ENCODE measurements at places on chromosomes 11 and 22.

DNA sequence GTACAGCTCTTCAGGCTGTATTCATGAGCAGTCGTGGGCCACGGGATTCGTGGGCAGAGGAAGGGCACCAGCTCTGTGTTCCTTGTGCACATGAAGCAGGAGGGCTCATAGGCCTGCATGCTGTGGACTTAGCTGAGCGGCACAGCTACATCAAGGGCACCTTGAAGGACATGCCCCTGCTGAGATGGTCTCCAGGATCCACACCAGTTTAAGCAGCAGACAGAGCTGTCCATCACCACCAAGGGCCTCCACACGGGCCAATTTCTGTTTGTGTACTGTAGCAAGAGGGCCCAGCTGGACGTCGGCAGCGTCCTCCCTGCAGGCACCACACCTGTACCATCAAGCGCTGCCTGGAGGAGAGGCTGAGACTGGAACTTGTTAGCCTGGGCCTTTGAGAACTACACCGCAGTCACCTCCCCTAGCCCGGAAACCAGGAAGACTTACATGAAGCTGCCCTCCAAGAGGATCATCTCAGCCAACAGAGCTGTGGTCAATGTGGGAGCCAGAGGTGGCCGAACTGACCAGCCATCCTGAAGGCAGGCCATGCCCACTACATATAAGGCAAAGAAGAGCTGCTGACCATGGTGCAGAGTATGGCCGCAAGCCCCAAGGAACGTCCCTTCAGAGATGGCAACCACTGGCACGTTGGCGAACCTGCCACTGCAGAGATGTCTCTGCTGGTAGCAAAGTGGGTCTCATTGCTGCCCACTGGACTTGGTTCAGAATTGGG lies 32.7 kb upstream of the GNB1L start:
- no peak for DNase-seq

DNA sequence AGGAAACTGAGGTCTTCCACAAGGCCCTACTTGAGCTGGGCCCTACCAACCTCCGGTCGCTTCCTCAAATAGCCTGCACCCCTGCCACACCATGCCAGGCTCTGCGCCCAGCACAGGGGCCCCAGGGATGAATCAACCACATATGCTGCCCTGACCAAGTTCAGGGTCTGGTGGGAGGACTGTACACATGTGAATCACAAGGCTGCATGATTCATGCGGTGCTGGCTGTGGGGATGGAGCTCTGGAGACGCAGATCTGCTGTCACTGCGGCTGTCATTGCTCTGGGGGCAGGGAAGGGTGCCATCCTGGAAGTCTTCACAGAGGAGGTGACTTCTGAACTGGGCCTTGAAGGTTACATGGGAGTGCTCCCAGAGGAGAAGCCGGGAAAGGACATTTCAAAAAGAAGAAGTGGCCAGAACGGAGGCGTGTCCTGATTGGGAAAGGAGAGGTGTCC lies 21.5 kb downstream of the CYTH4 start:
- DNase-seq: no peak

GRCh38 chr22:27487600-27488452 lies 313.7 kb downstream of the MN1 start:
- no peak for DNase-seq

DNA sequence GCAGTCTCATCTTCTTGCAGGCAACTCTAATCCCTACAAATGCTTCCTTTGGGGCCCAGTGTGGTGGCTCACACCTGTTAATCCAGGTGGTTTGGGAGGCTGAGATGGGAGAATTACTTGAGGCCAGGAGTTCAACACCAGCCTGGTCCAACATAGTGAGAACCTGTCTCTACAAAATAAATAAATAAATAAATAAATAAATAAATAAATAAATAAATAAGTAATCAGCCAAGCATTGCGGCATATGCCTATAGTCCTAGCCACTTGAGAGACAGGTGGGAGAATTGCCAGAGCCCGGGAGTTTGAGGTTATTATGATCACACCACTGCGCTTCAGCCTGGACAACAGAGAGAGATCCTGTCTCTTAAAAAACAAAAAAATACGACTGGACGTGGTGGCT lies 34.1 kb upstream of the RRAS2 start:
- DNase-seq: no peak

- no peak for DNase-seq
Observed at GRCh38 chr11:4466131-4466870, 16.1 kb upstream of the OR52K1 start.

DNA sequence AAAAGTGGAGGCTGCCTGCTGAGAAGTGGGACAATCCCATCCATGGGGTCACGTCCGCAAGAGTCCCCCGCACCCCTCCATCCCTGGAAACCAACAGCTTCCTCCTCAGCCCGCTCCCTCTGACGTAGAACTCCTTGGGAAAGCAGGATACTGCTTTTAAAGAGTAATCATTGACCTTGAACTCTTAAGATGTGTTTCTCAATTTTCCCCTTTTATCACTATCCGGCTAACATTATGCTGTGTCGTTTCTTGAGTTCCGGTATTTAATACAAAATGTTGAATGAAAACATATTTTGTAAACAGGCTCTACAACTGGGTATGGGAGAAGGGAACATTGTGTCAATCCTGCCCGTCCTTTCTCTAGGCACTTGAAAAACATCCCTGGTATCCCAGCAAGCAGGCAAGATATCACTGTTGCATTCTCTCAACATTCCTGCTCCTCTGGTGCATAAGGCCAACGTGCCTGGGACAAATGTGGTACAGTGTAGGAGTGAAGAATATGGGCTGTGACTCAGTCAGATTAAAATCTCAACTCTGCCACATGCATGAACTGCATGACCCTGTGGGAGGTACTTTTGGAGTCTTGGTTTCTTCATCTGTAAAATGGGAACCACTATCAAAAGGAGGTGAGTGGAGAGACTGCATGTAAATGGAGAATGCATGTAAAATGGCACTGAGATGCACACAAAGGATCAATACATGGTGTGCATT lies 52.8 kb downstream of the WT1 start:
- no peak for DNase-seq

- DNase-seq: no peak
Observed at GRCh38 chr11:19679952-19680828, 32.4 kb upstream of the NAV2 start.

DNA sequence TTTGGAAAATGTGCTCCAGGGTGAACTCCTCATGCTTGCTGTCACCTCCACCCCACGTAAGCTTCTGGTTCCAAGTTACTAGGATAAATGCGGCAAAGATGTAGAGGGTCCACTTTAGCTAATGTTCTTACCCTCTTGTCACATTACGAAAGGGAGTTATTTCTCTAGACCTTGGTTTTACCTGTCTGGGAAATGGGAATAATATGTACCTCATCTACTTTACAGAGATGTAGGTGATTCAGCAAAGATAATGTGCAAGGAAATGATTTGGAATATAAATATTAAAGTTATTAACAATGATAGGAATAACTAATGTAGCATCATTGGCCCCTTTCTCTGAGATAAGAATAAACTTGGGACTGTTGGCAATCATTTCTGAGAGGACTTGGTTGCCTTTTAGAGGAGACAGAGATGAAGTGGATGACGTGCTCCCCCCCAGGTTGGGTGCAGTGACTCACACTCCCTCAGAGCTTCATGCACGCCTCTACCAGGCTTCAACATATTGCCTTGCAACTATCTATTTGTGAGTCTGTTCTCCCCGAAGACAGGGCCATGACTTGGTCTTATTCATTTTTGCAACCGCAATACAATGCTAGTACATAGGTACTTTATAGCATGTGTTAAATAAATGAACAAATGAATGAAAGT lies 97.1 kb downstream of the ME3 start:
- no peak for DNase-seq

DNA sequence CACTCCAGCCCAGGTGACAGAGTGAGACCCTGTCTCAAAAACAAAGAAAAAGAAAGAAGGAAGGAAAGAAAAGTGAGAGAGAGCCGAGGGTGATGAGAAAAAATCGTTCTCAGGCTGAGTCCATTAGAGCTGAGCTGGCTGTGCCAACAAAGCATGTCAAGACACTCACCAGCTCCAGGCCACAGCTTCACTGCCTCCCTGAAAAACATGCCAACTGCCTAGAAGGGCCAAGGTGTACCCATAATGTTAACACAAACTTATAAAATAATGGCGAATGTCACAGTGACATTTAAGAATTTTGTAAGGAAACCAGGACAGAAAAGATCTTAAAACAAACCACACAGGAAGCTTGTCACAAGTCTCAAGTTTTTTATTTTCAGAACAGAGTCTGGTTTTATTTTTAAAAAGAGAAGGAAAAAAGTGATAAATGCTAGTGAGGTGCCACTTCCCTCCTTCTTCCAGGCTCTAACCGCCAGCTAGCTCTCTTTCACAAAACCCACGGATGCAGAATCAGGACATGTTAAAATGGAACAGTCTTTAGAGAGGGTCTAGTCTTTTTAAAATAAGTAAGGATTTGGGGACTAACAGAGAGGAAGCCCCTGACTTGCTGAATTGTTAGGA lies 5.1 kb downstream of the TMEM121B start:
- DNase-seq: no peak

GRCh38 chr22:37545703-37546436 lies 14.4 kb upstream of the CDC42EP1 start:
- DNase-seq: no peak

DNA sequence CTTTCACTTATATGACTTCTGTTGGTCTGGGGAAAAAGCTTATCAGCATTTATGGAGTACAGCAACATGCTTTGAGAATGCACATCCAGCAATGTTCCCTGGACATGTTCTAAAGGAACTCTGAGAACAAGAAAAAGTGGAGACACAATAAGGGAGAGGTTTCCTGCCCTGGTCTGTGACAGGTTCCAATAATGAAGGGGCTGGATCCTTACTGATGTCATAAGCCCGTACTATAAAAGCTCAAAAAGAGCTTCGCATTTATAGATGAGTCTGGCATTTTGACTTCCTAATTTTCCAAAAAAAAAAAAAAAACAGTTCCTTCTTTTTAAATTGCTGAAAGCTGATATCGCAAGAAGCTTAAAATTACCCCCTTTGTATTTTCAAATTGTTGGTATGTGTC lies 129.1 kb downstream of the MPPED2 start:
- DNase-seq: no peak

Data from activated T-helper 1 cell treated with anti-CD3 and anti-CD28 coated beads, Interleukin-2, amount 50 U/mL, for 16 hours (primary cell).